Activated CD8-positive, alpha-beta memory T cell treated with anti-CD3 and anti-CD28 coated beads for 36 hours (primary cell): ENCODE measurements at places on chromosomes 5 and 9. TPM values are rescaled to one million over a fixed set of nuclear protein-coding genes. Genes with fewer than 3 reads are reported as not detected.

The PCDHGA9 gene
- not detected for total RNA-seq

The ERAP2 gene
- total RNA-seq: 32.0 TPM

The FREM1 gene
- not detected for total RNA-seq

The N4BP3 gene
- total RNA-seq: 6.9 TPM

The FAM151B gene
- total RNA-seq: 0.42 TPM

The C9orf50 gene
- total RNA-seq: not detected

The GRPEL2 gene
- 35.7 TPM for total RNA-seq

The C5orf15 gene
- 30.8 TPM for total RNA-seq

The CDX1 gene
- not detected for total RNA-seq

The ABCA2 gene
- 9.8 TPM for total RNA-seq

The ADRB2 gene
- 0.65 TPM for total RNA-seq

The IRX4 gene
- total RNA-seq: not detected

The ZNF782 gene
- 2.9 TPM for total RNA-seq
